Left hindlimb (tissue), 1 donor: ENCODE measurements at places on chromosomes 1 and 21.

DNA sequence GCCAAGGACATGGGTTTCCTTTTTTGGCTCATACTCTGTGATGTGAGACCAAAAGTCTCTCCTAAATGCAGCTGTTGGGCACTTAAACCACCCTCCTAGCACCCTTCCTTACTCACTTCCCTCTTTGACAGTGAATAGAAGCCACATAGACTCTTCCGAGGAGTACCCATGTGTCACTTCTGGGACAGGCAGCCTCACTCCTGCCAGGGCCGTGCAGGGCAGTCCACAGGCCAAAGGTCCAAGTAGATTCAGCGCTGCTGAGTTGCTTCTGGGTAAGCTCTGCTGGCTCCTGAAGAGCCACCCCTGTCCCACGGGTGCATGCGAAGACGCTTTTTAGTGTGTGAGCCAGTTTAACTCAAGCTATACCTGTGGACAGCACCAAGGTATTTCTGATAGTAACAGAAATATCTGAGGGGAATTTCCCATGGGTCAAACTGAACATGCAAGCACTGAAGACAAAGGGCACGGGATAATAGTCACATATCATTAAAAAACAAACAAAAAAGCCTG, 36.8 kb upstream of the BMP8B start:
- no peak for DNase-seq

DNA sequence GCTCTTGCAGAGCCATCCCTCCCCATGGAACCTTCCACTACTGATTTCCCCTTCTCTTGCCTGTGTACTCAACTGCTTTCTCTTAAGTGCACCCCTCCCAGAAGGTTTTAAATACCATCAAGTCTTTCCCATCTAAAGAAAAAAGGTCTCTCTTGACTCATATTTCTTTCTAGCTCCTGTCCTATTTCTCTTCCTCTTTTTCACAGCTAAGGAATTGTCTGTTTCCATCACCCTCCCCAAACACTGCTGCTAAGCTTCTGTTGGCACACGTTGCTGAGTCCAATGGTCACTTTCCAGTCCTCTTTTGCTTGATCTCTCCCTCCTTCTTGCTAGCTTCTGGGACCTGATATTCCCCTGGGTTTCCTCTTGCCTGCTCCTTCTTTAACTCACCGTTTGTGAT, 13.3 kb upstream of the GNL2 start:
- no peak for DNase-seq

DNA sequence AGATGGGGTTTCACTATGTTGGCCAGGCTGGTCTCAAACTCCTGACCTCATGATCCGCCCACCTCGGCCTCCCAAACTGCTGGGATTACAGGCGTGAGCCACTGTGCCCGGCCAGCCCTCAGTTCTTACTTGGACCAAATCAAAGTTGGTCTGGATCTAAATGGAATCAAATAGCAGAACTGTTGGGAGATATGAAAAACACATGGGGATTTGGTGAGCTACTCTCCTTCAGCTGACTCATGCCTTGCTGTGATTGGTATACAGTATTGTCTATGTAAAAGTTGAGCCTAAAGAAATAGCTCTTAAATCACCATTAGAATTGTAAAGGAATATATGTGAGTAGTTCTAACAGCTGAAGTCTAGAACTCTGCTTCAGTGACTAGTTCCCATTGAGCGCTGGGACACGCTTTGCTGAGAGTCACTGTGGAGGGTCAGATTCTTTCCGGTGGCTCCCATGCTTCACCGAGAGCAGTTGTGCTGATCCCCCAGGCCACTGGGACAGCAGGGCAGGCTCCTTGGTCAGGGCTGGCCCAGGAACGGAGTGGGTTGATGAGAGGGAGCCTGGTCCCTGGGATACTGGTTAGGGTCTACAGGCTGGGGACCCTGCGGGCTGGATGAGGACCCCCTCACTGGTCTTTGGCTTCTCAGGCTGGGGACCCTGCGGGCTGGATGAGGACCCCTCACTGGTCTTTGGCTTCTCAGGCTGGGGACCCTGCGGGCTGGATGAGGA, 14.0 kb downstream of the PKNOX1 start:
- DNase-seq = no peak

GRCh38 chr1:174068000-174068399, 45.8 kb upstream of the RC3H1 start:
- DNase-seq = no peak

DNA sequence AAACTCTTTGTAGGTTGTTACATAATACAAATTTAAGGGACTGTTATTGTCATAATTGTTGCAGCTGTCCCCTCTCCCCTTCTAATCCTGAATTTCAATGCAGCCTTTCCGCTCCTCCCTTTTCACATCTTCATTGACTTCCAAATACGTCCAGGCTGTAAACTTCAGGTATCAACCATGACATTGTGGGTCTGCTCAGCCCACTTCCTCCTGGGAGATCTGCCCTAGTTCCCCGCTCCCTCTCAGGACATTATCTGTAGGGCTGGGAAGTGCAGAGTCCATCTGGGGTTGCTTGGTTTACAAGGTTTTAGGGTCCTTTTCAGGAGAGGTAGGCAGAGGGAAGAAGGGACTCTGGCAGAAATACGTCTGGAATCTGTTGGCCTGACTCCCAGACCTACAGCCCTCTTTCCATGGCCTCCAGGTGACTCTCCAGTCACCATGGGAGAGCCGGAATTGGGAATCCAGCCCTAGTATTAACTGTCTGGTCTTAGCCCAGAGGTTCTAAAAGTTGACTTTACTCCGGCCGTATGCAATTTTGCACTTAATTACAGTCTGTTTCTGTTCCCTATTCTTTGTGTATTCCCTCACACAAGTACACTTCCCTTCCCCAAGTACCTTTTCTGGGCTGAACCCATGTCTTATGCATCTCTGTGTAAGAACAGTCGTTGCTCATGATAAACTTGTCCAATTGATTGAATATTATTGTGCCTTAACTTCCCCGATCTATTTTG, 4.7 kb upstream of the DENND2D start:
- DNase-seq = no peak

- peak; percentile 64 for DNase-seq
Observed at GRCh38 chr1:201042779-201043461, 19.4 kb upstream of the KIF21B start.

DNA sequence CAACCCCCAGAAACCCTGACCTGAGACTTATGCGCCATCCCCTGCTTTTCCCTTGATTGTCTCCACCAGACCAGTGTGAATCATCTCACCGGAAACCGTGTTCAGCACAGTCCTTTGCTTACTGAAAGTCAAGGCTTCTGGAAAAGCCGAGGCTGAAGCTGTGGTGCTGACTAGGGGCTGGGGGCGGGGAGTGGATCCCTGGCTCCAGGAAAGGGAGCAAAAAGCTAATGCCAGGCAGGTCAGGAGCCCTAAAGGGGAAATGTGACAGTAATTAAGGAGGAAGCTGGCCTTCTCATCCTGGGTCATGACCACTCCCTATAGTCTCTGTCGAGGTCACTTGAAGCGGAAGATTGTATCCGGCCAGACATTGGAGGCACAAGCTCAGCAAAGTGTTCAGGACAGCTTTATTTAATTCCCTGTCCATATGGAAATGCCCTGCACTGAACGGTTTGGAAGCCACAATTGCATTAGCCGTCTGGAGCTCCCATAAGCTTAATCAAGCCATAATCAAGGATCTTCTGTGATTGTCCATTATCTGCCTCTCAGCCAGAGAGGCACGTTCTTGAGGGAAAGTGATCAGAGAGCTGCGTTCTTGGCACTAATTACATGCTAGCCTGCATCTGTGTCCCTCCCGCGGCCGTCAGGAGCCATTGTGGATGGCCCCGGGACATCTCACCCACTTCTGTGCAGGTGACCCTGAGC, 403.6 kb downstream of the RRAGC start:
- no peak for DNase-seq

GRCh38 chr21:28336314-28336713, 656.4 kb downstream of the LTN1 start:
- DNase-seq = peak; percentile 40

DNA sequence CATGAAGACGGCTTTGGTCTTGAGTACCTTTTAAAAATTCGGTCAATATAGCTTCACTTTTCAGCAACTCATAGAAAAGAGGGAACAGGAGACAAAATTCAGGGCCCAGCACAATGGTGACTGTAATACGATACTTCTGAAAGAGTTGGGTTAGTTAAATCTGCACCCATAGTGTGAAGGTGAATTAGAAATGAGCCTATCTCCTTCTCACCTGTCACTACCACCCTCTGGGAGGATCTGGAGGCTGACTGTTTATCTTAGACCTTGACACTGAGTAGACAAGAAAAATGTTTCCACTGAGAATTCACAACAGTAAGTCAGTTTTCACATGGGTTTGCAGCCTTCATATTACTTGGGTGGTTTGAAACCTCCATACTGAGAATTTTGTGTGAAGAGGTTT, 57.9 kb upstream of the HMGB4 start:
- DNase-seq = no peak

- DNase-seq = no peak
Observed at GRCh38 chr1:161997152-161997551, 26.5 kb downstream of the OLFML2B start.
